ENCODE measurements at places on chromosomes 11 and 22. TPM values are rescaled to one million over a fixed set of nuclear protein-coding genes. Genes with fewer than 3 reads are reported as not detected.

Gene MRGPRE
- not detected for total RNA-seq

Gene OR2AG1
- total RNA-seq: not detected

DNA sequence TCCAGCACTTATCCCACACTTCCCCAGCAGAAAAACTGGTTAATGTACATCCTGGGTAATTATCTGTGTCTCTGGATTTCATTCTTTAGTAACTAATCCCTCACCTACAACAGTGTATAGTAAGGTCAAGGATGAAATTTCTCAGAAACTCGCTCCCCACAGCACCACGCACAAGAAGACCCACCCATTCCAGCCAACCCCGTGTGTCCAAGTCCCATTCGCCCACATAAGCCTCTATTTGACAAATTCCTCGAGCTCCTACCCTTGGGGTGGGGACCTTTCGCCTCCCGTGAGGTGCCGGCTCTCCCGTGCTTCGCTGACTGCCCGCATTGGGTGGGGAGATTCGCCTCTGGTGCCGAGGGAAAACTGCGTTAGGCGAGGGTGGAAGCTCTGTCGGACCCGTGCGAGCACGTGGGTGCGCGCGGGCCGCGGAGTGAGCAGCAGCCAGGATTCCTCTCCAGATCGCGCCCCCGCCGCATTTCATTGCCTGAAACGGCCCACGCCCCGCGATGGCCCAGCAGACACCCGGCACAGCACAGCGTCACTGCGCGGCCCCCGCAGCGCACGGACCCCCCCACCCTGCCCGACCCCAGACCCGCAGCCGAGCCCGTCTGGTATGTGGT, 866 bp downstream of the EXPH5 start:
- peak; percentile 25 for DNase-seq

Gene RAB36
- total RNA-seq: 2.1 TPM

Gene RHOD
- total RNA-seq: 24.7 TPM

GRCh38 chr11:60966890-60967289, 4.6 kb upstream of the CD6 start:
- no peak for DNase-seq

DNA sequence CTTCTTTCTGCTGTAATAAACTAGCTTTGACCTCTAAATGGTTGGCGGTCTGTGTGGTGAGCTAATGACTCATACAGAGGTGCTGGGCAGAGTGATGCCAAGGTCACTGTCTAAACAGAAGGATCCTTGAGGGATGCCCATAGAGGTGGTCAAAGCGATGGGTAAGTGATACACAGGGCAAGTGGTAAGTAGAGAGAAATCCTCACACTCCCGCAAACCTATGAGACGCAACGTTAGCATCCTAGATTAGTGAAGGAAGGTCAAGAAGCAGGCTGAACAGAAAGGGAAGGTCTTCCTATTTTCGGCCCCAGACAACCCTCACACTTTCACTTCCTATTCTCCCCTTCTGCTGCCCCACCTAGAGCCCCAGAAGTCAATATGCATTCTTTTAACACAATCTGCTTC, 65.6 kb upstream of the SESN3 start:
- no peak for DNase-seq

DNA sequence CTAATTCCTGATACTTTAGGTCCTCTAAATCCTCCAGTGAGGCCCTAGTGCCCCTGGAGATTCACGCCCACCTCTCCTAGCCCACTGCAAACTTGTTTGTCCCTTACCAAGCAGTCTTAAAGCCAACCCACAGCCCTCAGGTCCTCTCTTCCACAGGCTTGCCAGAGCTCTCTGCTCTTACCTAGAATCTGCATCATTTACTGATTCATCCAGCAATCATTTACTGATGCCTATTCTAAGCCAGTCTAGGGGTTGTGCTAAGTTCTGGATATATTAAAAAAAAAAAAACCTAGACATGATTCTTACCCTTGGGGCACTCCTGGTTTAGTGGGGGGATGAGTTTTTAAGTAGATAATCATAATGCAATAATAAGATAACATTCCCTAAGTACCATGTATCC, 43.0 kb upstream of the PLET1 start:
- DNase-seq: no peak

GRCh38 chr11:95081412-95081811, 8.2 kb upstream of the ENDOD1 start:
- no peak for DNase-seq

- DNase-seq: no peak
These were observed 204.7 kb upstream of the BLID start for GRCh38 chr11:122320671-122321070.

DNA sequence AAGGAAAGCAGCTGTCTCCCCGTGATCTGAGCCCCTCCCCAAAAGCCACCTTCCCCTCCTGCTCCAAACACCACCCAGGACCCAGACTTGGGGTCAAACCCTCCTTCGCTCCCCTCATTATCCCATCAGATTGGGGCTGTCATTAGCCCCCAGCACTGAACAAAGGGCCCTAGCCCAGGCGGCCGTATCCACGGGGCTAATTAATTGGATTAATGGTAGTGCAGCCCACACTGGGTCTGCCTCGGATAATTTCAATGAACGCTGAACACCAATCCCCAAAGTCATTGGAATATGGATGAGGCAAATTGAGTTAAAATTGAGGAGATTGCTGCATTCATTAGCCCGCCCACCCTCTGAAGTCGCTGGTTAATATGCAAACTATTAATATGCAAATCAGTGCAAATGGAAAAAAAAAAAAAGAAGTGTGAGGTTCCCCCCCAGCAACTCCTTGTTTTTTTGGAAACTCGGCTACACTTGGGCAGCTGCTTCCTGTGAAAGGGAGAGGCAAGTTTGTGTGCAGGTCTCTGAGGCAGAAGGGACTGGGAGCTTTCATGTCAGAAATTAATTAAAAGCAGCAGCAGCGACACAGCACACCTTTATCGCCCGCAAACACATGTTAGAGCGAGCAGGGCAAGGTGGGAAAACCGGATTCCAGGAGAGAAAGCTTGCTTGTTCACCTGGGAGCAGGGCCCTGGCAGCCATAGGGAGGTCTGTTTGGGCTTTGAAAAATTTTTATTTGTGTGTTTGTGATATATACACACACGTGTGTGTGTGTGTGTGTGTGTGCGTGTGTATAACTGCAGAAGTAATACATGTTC, 517.8 kb downstream of the MIAT start:
- no peak for DNase-seq

Gene NNMT
- 52.7 TPM for total RNA-seq

Gene LRRC56
- total RNA-seq: 2.2 TPM

GRCh38 chr11:87421422-87421821, 383.7 kb downstream of the TMEM135 start:
- DNase-seq: peak; percentile 53

DNA sequence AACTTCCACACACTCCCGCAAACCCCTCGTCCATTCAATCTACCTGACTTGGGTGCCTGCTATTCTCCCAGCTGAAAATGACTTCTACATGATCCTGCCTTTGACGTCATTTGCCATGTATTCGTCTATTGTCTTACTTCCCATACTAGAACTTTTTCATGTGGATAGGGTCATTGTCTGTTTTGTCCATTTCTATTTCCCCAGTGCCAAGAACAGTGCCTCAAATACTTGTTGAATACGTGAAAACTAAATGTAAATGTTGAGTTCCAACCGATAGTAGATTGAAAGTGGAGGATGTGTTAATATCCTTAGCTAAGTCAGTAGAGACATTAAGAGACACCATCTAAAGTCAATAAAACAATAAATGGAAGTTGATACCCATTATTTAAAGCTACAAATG, 935 bp downstream of the TRIM68 start:
- no peak for DNase-seq

Gene TRMT2A
- total RNA-seq: 63.0 TPM

- no peak for DNase-seq
These were observed 32.2 kb upstream of the PTPRJ start for GRCh38 chr11:47948137-47948536.

DNA sequence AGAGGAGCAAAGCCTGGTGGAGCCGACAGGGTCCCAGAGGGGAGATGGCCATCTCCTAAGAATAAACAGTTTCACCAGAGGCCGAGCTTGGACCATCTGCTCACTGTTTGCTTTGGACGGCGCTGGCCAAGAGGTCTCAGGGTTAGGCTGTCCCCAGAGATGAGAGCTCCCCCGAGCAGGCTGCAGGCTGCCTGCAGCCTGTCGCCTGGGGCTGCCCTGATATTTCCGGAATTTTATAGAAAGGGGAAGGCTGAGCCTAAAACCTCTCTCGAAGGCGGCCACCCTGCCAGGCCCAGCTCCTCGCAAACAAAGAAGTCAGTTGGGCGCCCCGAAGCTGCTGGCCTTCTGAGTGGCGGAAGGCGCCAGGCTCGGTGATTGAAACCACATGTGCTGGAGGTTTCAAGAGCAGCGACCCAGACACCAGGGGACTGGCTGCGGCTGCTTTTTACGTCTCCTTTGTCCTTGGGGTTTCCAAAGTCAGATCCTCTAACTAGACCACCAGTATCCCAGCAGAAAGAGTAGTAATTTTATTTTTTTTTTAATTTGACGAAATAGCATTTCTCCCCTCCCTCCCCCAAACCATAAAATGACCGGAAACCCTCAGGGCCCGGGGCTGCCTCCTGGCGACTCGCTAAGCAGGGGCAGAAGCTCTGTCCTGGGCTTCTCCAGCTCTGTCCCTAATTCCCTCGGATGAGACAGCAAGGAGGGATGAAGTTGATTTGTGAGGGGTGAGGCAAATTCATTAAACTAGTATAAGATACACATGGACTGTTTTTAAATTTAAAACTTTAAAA, 57.4 kb downstream of the CLMP start:
- no peak for DNase-seq

GRCh38 chr22:29152045-29152953, 53.4 kb upstream of the EMID1 start:
- DNase-seq: no peak

Gene AGBL2
- total RNA-seq: 3.2 TPM

GRCh38 chr11:35337914-35338305, 81.4 kb downstream of the SLC1A2 start:
- no peak for DNase-seq

Gene CSF2RB
- not detected for total RNA-seq

DNA sequence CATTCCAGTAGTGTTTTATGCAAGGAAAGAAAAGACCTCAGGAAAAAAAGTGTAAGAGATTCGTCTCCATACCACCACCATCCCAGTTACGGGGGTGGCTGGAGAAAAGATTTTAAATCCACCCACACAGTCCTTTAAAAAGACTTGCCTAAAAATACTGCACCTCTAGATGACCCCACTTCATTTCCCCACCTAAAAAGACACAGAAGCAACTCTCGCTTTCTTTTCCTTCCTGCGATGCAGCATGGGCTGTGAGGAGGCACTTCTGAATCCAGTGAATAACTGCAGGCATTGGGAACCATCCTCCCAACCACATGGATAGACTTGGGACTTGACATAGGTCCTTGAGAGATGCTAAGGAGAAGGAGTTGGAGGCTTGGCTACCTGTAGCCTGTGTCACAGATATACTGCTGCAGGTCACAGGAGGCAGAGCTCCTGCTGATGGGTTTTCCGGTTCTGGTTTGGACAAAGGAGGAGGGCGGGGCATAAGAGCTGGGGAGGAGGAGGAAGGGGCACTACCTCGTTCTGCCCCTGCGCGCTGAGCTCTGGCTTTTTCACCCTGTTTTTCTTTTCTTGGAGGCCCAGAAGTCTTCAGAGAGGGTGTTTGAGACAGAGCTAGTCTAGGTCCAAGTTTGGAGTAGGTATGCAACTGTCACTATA, 285.9 kb downstream of the NTM start:
- no peak for DNase-seq

Gene PKNOX2
- not detected for total RNA-seq

DNA sequence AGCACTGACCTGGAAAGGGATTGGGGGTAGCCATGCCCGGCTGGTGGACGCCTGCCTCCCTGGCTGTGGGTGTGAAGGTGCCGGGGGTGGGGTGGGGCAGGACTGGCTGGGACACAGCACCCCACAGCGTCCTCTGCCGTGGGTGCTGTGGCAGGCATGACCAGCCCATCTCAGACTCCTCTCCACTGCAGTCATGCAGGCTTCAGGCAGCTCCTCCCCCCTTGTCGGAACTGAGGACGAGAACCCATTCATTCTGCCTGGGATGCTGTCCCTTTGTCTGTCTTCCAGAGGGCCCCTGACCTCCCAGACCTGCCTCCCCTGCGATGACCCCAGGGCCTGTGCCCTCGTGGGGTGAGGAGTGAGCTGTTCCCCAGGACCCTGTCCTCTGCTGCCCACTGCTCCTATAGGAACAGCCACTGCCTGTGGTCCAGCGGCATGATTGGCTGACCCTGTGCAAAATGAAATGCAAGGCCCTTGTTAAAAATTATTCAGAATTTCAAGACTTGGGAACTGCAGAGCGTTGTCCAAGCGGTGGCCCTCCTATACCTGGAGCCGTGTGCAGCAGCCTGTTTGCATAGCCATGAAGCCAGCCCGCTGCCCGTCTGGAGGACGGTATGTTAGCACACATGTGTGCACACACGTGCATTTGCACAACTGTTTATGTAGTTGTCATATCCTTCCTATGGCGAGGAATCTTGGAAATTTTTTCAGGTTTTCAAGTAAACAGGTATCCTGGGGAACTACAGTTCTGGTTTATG, 1122.3 kb downstream of the BRD1 start:
- DNase-seq: no peak

DNA sequence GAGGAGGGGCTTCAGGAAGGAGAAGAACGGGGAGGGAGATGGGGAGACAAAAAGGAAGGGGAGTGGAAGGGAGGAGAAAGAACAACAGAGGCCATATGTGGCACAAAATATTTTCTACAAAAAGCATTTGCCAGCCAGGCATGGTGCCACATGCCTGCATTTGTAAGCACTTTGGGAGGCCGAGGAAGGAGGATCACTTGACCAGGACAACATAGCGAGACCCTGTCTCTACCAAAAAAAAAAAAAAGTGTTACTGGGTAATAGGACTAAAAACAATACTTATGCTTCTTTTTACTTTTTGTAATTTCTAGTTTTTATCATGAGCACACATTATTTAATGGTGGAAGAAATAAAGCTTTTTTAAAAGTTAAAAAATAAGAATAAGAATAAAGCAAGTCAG, 5.3 kb downstream of the FAM168A start:
- DNase-seq: no peak

DNA sequence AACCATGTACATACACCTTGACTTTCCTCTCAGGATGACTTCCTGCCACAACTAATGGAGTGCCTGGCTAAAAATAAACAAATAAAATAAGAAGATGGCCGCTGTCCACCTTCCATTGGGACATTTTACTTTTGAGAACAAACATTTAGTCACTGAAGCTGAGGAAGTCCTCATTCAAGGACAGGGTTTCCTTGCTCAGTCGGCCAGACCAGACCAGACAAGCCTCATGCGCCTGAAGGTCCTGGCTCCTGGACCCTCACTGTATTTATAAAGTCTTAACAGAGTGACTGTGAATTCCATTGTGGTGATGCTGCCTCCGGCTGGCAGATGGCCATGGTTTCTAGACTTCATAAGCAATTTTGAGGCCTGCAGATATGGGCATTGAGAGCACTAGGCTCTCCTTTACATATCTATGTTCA, 114.5 kb downstream of the MAML2 start:
- peak; percentile 45 for DNase-seq

Data from Calu3 (cell line).